COR-L47 (cell line): ENCODE measurements at places on chromosomes 6 and 20.

DNA sequence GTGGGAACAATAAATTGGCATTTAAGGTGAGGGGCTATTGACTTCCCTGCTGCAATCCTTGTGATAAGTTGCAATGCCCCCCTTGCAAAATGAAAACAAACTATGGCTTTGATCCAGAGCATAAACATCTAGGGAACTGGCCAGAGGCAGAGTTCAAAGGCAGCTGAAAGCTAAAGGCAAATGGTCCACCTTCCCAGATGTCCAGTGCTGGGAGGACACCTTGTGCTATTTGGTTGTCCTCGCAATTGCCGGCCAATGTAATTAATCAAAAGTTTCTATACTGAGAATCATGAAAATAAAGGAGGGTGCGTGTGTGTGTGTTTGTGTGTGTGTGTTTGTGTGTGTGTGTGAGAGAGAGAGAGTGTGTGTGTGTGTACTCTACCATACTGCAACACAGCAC lies 337.4 kb downstream of the CBLN4 start:
- DNase-seq: no peak

DNA sequence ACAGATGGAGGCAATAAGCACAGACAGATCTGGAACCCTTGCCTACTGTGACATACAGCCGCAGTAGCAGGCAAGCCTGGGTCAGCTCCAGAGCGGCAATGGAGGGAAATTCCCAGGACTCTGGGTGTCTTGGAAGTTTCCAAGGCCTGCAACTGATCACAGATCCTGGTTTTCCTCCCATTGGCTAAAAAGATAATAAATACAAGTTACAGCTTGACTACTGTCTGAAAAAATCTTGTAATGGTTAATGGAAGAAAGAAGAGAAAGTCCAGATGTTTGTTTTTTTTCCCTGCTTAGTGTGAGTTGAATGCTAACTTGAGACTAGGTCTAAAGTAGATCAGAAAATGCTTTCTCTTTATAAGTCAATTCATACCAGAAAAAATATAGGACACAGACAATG lies 307.6 kb downstream of the ALDH8A1 start:
- DNase-seq: no peak

GRCh38 chr20:57384953-57385761 lies 6.0 kb upstream of the RBM38 start:
- no peak for DNase-seq

- no peak for DNase-seq
These were observed 123.2 kb upstream of the TMEM170B start for GRCh38 chr6:11414176-11414963.

GRCh38 chr6:44966449-44967092 lies 361.6 kb upstream of the RUNX2 start:
- no peak for DNase-seq

DNA sequence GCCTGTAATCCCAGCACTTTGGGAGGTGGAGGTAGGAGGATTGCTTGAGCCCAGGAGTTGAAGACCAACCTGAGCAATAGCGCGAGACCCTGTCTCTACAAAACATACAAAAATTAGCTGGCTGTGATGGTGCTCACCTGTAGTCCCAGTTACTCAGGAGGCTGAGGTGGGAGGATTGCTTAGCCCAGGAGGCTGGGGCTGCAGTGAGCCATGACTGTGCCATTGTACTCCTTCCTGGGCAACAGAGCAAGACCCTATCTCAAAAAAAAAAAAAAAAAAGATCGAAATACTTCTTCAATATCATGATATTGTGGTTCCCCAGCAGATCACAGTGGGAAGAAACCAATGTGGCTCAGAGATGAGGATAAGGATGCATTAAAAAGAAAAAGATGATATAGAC lies 47.6 kb downstream of the SOBP start:
- DNase-seq: no peak

DNA sequence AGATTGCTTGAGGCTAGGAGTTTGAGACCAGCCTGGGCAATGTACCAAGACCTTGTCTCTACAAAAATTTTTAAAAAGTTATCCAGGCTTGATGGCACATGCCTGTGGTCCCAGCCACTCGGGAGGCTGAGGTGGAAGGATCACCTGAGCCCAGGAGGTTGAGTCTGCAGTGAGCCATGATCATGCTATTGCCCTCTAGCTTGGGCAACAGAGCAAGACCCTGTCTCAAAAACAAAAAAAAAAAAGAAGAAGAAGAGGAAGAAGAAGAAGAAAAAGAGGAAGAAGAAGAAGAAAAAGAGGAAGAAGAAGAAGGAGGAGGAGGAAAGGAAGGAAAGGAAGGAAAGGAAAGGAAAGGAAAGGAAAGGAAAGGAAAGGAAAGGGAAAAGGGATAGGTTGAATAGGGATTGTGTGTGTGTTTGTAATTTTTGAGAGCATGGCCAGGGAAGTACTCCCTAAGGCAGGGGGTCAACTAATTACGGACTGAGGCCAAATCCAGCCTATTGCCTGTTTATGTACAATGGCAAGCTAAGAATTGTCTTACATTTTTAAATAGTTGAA lies 43.0 kb upstream of the ZNF217 start:
- DNase-seq: no peak

- DNase-seq: no peak
These were observed 46.2 kb downstream of the TRAF3IP2 start for GRCh38 chr6:111559188-111560097.

- no peak for DNase-seq
These were observed 101.0 kb upstream of the SPACA1 start for GRCh38 chr6:87946669-87947068.

DNA sequence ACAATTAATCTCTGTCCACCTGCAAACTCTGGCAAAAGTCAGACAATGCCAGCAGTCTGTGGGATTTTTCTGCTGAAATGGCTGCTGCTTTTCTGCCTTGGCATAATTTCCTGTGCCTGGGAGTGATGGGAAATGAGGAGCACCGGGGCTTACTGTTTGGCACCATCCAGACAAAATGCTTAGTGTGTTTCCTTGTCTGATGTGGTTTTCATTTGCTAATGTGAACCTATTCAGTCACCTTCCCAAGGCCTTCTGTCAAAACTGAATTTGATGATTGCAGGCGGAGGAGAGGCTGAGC lies 56.4 kb downstream of the CDH4 start:
- no peak for DNase-seq

GRCh38 chr6:157187182-157188083 lies 135.9 kb downstream of the TMEM242 start:
- peak; percentile 90 for DNase-seq

- no peak for DNase-seq
These were observed 5.3 kb upstream of the CPNE5 start for GRCh38 chr6:36844232-36845170.

GRCh38 chr6:28965706-28966105 lies 39.4 kb downstream of the ZNF311 start:
- no peak for DNase-seq

DNA sequence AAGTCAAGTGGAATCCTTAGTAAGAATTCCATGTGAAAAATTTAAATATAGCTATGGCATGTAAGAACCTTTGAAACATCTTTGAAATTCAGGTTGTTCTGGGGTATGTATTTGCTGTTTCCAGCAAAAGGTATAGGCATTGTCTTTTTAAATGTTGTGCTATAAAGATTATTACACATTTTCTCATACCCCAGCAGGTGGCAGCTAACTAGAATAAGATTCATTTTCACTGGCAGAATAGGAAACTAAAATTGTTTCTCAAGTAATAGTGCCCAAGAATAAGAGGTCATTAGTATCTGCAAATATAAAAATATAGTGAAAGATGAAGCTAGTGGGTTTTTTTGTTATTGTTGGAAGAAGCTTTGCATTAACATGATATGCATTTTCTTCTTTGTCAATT lies 1.8 kb downstream of the GRIK2 start:
- no peak for DNase-seq

- DNase-seq: no peak
These were observed 42.0 kb downstream of the PRL start for GRCh38 chr6:22254886-22255285.
